HT1080 (cell line): ENCODE measurements at places on chromosomes 13 and 19. TPM values are rescaled to one million over a fixed set of nuclear protein-coding genes. Genes with fewer than 3 reads are reported as not detected.

The ZNF578 gene
- 0.20 and 1.6 TPM in 2 replicates for total RNA-seq

The TTC9B gene
- 0.63 and 0.73 TPM in 2 replicates for total RNA-seq

The KLK1 gene
- total RNA-seq, result not detected in 2 replicates

The CEACAM5 gene
- total RNA-seq, result not detected in 2 replicates

The ZNF419 gene
- total RNA-seq, result 6.9 and 8.0 TPM in 2 replicates

The PRODH2 gene
- total RNA-seq, result not detected in 2 replicates

The NLRP11 gene
- 0.03 and 0.13 TPM in 2 replicates for total RNA-seq

The C3 gene
- 0.07 and 0.14 TPM in 2 replicates for total RNA-seq

The KCNJ14 gene
- total RNA-seq, result 0.40 and 0.79 TPM in 2 replicates

The BRME1 gene
- 2.0 and 3.3 TPM in 2 replicates for total RNA-seq

The FXYD7 gene
- total RNA-seq, result 0.66 and 1.7 TPM in 2 replicates

The ZNF492 gene
- total RNA-seq, result not detected in 2 replicates

The RFPL4A gene
- 0.13 and 0.18 TPM in 2 replicates for total RNA-seq

The HCN2 gene
- 0.27 and 0.37 TPM in 2 replicates for total RNA-seq

The ZNF235 gene
- 1.9 and 3.1 TPM in 2 replicates for total RNA-seq

The PLA2G4C gene
- total RNA-seq, result 1.6 and 1.9 TPM in 2 replicates

The KLK14 gene
- total RNA-seq, result not detected in 2 replicates

The OR10H4 gene
- not detected in 2 replicates for total RNA-seq

The OXGR1 gene
- 0.16 and 0.67 TPM in 2 replicates for total RNA-seq

The SBSN gene
- total RNA-seq, result 3.0 and 14.9 TPM in 2 replicates

The RETN gene
- not detected in 2 replicates for total RNA-seq

The PGLYRP1 gene
- total RNA-seq, result not detected in 2 replicates

The NUDT15 gene
- total RNA-seq, result 60.7 and 67.0 TPM in 2 replicates

The TSPAN16 gene
- total RNA-seq, result not detected in 2 replicates

The MEDAG gene
- not detected in 2 replicates for total RNA-seq

The SLC8A2 gene
- not detected in 2 replicates for total RNA-seq

The VSIG10L gene
- total RNA-seq, result 0.37 and 1.3 TPM in 2 replicates

The GPC6 gene
- total RNA-seq, result 4.7 and 9.0 TPM in 2 replicates

The MYBPC2 gene
- 0.07 TPM in 1 of 2 replicates, not detected in the other for total RNA-seq

The KLC3 gene
- 0.11 TPM in 1 of 2 replicates, not detected in the other for total RNA-seq

The SLC6A16 gene
- total RNA-seq, result not detected in 2 replicates

The IGFL1 gene
- total RNA-seq, result not detected in 2 replicates

The LILRB2 gene
- not detected in 2 replicates for total RNA-seq

The KLK2 gene
- not detected in 2 replicates for total RNA-seq

The ONECUT3 gene
- not detected in 2 replicates for total RNA-seq

The CEACAM16 gene
- not detected in 2 replicates for total RNA-seq

The CLEC17A gene
- total RNA-seq, result not detected in 2 replicates

The CEACAM7 gene
- not detected in 2 replicates for total RNA-seq

The TMIGD2 gene
- total RNA-seq, result not detected in 2 replicates

The CDC42EP5 gene
- 1.7 and 1.8 TPM in 2 replicates for total RNA-seq

The PLK5 gene
- not detected in 2 replicates for total RNA-seq

The PEX11G gene
- total RNA-seq, result not detected in 2 replicates

The NANOS3 gene
- total RNA-seq, result not detected in 2 replicates

The BEST2 gene
- not detected in 2 replicates for total RNA-seq

The ZNF66 gene
- not detected in 2 replicates for total RNA-seq

The ZNF540 gene
- total RNA-seq, result not detected in 2 replicates

The C1QTNF9 gene
- 0.51 and 0.57 TPM in 2 replicates for total RNA-seq

The ZBTB32 gene
- not detected in 2 replicates for total RNA-seq

The MEIOSIN gene
- total RNA-seq, result 0.07 and 0.37 TPM in 2 replicates

The IGLON5 gene
- not detected in 2 replicates for total RNA-seq

The DACH1 gene
- 0.07 and 0.29 TPM in 2 replicates for total RNA-seq

The CYP2A7 gene
- total RNA-seq, result not detected in 2 replicates

The RPL36 gene
- 1,434 and 2,039 TPM in 2 replicates for total RNA-seq
